Stimulated activated CD4-positive, alpha-beta T cell treated with anti-CD3 and anti-CD28 coated beads, Interleukin-12 subunit alpha, Interleukin-12 subunit beta, amount 100 ng/mL, for 48 hours (primary cell): ENCODE measurements at places on chromosomes 11 and 22.
A peak's percentile ranks its signal among the peaks of the same experiment; 100 is the strongest.

GRCh38 chr11:17668166-17668565, 51.2 kb upstream of the MYOD1 start:
- DNase-seq: no peak

GRCh38 chr11:80362563-80363340, 921.9 kb upstream of the TENM4 start:
- DNase-seq: no peak

GRCh38 chr11:123478352-123478987, 48.4 kb downstream of the GRAMD1B start:
- peak; percentile 12 for DNase-seq

GRCh38 chr11:112817376-112817775, 143.8 kb upstream of the NCAM1 start:
- no peak for DNase-seq

- DNase-seq: no peak
These were observed 1.4 kb downstream of the TSGA10IP start for GRCh38 chr11:65946655-65947054.

GRCh38 chr22:28873183-28873963, 10.0 kb upstream of the ZNRF3 start:
- no peak for DNase-seq

- DNase-seq: no peak
These were observed 131.9 kb downstream of the WNT7B start for GRCh38 chr22:45845076-45845487.

GRCh38 chr22:47032091-47032943, 269.9 kb downstream of the TBC1D22A start:
- no peak for DNase-seq

DNA sequence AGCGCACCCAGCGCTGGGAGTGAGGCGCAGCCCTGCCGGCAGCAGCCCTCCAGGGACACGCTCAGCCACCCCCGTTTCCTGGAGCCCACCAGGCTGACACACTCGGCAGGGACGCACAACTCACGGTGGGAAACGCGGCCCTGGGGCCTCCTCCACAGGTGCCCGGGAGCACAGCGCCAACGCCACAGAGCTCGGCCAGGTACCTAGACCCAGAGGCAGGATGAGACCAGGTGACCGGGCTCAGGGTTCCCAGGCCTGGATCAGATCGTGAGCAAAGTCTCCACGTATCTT, 18.0 kb downstream of the TUBGCP6 start:
- no peak for DNase-seq

GRCh38 chr11:12086271-12087074, 23.9 kb upstream of the MICAL2 start:
- no peak for DNase-seq

DNA sequence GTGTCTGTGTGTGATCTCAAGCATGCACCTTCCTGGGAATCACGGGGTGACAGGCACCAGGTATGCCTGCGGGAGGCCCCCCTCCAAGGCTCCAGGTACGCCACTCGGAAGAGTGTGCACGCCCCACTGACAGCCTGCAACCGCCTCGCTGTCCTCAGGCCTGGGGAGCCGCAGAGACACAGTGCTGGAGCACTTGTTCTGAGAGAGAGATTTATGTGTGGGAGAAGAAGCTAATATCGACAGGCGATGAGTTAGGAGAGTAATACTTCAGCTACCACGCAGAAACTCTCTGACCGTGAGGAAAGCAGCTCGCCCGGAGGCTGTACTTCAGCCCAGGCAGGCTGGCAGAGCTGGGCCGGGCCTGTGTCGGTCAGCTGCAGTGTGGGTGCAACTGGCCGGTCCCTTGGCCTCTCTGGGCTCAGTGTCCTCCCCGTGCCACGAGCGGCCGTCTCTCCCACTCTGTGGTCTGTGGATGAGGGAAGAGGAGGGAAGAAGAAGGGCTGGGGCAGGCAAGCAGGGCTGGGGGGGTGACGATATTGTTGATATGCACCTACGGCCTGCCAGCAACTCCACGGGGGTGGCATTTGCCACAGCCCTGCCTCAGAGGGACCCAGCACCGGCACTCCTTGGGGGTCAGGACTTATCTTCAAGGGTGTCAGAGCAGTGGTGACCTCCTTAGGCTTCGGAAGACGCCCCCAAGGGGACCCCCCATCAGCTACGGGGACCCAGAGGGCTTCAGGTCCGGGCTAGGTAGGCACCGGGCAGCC, 7.3 kb downstream of the B3GAT1 start:
- DNase-seq: no peak

GRCh38 chr22:44620129-44620840, 81.7 kb upstream of the PRR5 start:
- DNase-seq: peak; percentile 44

- DNase-seq: no peak
These were observed 267.2 kb downstream of the RAB38 start for GRCh38 chr11:87908086-87908485.

DNA sequence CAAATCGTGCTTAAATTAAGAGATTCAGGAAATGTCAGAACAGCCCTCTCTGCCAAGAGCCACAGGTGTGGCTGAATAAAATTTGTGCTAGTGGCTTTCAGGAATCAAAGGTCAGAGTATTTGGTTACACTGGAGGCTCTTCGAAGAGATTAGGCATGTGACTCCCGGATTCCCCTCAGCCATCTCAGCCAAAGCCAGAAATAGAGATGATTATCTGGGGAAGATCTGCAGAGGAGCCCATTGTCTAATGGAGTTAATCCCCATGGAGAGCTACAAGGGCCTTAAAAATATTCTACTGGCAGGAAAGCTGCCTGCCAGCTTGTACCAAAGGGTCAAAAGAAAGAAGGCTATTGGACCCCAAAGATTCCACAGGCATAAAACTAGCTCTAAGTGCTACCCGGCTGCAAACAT, 1259.5 kb downstream of the TBC1D22A start:
- DNase-seq: no peak

DNA sequence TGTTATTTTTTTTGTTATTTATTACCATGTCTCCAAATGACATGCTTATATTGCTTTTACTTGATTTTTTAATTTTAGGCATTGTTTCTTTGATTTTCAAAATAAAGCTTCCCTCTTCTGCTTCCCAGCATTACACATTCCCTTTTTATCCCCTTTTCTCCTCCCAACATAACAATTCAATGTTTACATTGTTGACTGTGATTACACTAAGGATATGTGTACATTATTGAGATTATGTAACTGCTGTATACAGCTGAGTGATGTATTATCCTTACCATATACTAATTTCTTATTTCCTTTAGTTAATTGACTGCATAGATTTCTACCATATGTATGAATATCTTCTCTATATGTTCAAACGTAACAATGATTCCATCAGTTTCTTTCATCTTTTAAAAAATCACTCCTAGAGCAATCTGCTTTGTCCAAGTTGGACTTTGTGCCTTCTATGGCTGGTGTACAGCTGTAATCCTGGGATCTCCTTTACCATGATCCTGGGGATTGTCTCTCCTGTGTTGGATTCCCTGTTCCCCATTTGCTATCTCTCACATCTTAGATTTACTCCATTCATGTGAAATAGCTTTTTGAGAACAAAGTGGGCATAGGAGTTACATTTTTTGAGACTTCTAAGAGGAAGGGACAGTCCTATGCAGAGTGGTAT, 21.6 kb downstream of the AASDHPPT start:
- no peak for DNase-seq

DNA sequence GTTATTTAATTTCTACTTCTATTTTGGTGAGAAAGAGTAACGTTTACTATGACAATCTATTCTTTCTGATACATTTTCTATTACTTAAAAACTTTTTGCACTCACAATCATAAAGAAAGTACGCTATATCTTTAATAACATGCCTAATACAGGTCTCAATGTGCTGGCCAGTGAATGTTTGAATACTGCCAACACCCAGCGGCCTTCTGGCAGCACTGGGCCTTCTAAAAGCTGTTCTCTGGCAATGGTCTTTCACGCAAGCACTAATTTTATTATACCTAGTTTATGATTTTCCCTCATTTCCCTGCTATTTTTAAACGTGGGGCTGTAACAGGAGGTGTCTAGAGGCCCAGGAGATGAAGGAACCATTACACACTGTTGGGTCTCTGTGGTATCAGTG, 349.8 kb upstream of the PITPNB start:
- no peak for DNase-seq

GRCh38 chr11:92834296-92835020, 135.0 kb upstream of the MTNR1B start:
- DNase-seq: no peak

DNA sequence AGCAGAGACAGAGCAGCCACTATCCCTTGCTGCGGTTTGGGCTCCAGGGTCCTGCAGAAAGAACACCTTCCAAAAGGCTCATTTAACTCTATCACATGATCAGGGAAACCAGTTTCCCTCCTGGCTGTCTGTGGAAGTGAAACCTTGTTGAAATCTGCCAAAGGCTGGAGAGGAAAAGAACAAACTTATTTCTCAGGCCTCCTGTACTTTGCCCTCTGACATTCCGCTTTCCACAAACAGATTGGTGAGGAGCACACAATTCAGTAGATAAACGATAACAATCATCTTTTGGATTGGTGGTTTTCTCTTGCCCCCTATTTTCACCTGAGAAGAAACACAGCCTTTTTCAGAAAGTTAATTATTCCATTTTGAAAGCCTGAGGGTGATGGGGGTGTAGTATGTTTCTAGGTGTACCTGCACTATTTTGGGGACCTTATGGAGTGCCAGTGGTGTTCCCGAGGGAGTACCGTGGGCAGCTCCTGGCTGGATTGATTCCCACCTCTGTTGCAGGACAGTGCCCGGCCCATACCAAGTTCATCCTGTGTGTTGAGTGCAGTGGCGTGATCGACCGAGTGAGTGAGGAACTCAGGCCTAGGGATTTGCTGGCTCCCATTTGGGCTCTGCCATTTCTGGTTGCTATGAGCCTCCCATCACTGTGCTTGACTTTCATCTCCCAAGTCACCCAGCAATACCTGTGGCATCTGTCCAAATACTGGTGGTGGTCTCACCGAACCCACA, 102.0 kb downstream of the TBC1D22A start:
- no peak for DNase-seq

DNA sequence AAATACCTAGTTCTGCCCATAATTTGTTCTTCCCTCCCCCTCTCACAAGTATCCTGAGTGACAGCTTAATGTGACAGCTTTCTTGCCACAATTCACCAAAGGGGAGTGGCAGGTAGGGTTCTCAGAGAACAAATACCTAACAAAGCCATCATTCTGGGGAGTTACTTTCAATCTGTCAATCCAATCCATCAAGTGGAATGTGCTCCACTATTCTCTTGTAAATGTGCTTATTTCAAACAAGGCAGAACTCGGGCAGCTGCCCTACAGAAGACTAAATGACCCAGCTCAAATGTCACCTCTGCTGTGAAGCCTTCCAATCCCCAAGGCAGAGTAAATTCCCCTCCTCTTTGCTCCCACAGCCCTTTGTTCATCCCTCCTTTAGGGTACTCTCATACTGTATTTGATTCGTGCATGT, 27.8 kb downstream of the LGR4 start:
- DNase-seq: no peak

DNA sequence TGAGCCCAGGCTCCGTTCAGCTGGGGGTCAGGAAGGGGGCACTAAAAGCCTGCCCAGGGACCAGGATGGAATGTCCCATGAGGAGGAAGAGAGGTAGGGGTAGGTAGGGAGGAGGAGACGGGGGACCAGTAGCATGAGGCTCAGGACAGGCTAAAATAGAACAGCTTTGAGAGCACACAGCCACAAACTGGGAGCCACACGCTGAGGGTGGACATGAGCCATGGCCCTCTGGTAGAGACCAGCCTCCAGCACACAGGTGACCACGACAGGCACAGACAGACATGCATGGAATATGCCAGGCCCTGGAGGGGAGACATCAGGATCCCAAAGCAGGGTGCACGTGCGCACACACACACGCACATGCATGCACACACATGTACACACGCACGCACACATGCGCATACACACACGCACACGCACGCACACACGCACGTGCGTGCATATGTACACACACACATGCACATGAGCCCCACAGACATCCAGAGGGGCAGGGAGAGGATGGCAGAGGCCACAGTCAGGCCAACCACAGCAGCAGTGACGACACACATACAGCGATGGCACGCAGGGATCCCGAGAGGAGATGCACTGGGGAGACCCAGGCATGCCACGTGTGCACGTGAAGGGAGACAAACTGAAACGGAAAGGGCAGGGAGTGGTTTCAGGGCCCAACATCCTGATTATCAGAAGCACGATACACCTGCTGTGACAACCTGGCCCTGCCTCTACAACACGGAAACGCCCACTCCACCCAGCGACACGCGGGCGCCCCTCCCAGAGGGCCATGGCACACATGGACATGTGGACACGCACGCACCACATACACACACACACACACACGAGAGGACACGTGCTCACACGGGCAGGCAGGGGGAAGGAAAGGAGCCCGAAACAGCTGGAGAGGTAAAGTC, 25.7 kb downstream of the LRRC10B start:
- DNase-seq: no peak

DNA sequence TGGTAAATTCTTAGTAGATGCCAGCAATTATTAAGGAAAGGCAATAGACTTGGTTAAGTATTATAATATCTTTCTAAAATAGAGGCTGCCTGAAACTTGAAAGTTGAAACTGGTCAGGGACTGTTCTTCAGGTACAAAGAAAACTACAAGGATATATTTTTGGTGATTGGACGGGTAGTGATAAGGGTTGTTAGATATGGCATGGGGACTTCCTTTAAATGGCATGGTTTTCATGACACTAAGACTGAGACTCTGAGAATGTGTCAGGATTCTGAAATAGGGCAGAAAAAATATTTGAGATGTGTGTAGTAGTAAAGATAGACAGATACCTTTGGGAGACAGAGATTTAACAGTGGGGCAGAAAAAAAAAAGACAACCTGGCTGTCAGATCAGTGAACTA, 108.4 kb upstream of the SLC5A12 start:
- DNase-seq: no peak
